ENCODE measurements at places on chromosomes 4 and X.

DNA sequence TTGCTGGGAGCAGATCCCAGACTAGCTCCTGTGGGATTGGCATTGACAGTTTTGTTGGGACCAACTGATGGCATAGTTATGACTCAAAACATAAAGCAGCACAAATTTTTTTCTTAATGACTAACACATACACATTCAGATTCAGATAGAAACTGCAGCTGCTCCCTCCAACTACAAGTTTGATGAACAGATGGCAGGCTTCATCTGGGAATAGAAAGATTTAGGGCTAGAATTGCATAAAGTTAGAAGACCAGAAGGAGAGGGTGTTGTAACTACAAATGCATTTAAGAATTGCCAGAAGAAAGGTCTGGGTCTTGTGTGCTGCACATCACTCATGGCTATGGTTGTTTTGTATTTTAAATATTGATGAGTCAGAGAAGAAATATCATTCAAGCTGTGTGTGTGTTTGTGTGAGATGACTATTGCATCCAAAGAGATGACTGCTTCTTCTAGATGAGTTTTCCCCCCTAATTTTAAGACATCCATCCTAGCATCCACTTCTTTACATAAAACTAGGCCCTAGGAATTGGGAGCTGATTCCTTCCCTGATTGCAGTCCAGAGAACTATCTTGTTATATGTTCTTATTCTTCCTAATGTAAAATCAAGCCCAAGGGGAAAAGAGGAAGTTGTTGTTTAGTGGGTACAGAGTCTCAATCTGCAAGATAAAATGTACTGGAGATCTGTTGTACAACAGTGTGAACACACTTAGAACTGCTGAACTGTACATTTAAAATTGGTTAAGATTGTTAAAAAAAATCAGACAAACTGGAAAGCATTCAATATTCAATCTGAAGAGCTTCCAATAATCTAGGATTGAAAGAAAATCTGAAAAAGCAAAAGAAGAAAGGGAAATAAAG is 175.1 kb downstream of the PARM1 start:
- no peak for DNase-seq

GRCh38 chrX:19176901-19177630 is 54.8 kb upstream of the ADGRG2 start:
- no peak for DNase-seq

GRCh38 chr4:144714166-144714565 is 68.2 kb downstream of the HHIP start:
- no peak for DNase-seq

GRCh38 chrX:49272421-49272820 is 2.8 kb downstream of the PPP1R3F start:
- no peak for DNase-seq

DNA sequence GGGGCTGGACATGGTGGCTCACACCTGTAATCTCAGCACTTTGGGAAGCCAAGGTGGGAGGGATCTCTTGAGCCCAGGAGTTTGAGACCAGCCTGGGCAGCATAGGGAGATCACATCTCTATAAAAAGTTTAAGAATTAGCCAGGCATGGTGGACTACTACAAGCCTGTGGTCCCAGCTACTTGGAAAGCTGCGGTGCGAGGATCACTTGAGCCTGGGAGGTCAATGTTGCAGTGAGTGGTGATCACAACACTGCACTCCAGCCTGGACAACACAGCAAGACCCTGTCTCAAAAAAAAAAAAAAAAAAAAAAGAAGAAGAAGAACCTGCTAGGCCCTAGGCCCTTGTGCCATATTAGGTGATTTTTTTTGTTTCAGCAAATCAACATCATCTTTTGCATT is 12.2 kb downstream of the SRD5A3 start:
- no peak for DNase-seq

DNA sequence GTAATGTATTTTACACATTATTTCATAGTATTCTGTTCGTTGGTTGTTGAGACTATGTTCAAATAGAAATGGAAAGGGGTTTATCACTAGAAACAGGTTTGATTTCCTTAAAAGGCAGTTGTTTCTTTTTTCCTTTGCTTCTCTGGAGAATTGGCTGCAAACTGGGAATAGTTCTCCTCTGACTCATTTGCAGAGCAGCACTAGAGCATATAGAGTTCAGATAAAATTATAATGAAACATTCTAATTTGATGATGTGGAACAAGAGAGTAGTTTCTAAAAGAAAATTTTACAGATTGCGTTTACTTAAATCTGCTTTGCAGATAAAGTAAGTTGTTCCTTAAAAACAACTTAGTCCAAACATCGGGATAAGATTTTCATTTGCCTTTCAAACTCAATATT is 29.7 kb downstream of the SYNPO2 start:
- DNase-seq, result no peak

- DNase-seq, result no peak
Measured at GRCh38 chr4:135123632-135124031, 922.0 kb upstream of the PABPC4L start.

- no peak for DNase-seq
Measured at GRCh38 chr4:94575652-94576051, 123.9 kb downstream of the PDLIM5 start.

GRCh38 chr4:126762663-126763247 is 870.0 kb upstream of the INTU start:
- no peak for DNase-seq

GRCh38 chr4:85744950-85745349 is 270.0 kb downstream of the ARHGAP24 start:
- no peak for DNase-seq

GRCh38 chr4:25908491-25908901 is 5.5 kb upstream of the SMIM20 start:
- no peak for DNase-seq

DNA sequence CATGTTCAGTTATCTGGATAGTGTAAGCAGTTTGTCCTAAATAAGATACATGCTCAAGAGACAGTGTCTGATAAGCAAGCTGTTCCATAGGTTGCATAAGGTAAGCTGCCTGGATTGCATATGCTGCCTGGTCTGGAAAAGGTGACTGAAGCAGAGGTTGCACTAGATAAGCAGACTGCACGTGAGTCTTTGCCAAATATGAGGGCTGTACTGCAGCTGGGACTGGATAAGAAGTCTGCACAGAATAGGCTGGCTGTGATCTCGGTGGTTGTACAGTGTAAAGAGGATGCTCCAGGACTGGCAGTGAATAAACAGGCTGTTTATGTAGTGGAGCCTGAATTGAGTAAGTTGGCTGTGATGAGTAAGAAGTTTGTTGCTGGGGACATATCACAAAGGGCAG is 68.9 kb downstream of the WNK3 start:
- DNase-seq, result no peak

- peak; percentile 86 for DNase-seq
Measured at GRCh38 chr4:56505269-56506130, at the start of gene ARL9. ARL9 (plus strand) TSS chr4:56505791; CDS start chr4:56505863, 72 bp downstream.

- DNase-seq, result no peak
Measured at GRCh38 chrX:37787423-37787869, 7.6 kb downstream of the CYBB start.

DNA sequence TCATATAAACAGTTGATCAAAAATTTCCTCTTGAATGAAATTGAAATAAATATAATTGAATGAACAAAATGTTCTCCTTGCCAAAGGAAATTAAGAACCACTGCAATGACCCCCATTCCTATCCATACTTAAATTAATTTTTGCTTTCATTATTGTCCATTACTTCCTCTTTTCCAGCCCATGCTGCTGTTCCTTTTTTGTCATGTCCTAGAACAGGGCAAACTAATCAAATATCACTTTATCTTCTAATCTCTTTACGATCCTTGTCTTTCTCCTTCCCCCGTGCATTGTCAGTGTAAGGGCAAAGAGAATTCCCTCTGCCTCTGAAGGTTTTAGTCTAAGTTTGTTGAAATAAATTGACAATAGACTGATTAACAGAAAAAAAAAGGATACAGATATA is 203.0 kb downstream of the CENPC start:
- DNase-seq, result no peak

DNA sequence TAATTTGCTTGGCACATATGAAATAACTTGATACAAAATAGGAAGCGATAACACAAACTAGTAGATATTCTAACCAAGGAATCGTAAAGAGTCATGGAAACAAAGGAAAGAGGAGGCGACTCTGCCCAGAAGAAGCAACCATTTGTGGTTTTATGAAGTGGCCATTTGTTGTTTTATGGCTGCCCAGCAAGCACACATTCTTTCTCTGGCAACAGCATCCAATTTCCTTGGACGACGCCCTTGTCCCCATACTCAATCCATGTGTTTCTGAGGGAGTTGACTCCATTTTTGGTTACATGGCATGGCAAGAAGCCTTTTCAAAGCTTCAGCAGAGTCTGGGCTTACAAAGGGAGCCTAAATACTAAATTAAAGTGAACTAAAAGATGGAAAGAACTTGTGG is 295.1 kb downstream of the INPP4B start:
- no peak for DNase-seq

Data from NCI-H526 (cell line).